ENCODE measurements at places on chromosomes 16 and 17.

DNA sequence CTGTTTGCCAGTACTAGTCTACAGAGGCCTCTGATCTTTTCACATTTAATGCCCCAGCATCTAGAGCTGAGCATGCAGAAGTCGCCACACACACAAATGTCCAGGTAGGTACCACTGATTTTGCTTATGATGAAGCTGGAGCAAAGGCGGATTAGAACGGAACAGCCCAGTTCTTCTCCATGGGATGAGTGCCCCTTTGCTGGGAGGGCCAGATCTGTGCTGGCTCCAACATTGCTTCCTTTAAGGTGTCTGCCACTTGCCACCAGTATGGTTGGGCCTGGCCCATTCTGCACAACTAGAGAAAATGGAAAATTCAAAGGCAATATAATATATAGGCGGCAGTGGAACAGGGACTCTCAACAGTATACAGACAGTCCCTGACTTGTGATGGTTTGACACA lies 2.2 kb upstream of the MNT start:
- no peak for DNase-seq

- no peak for DNase-seq
Measured at GRCh38 chr17:2174468-2175293, 119.8 kb downstream of the HIC1 start.

GRCh38 chr16:85376292-85377095 lies 236.6 kb upstream of the GSE1 start:
- no peak for DNase-seq

DNA sequence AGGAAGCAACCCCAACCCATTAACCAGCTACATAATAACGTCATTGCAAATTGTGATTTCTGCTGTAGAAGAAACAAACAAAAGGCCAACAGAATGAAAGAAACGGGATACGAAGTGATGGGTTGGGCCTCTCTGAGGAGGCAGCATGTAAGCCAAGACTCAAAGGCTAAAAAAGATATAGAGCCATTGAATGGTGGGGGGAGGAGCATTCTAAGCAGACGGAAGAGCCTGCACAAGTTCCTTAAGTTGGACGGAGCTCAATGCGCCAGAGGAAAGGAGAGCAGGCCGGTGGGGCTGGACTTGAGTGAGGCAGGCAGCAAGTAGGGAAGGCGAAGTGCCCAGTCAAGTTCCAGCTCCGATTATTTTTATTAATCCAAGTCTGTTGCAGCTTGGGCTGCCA lies 160.3 kb downstream of the SHISA9 start:
- no peak for DNase-seq

DNA sequence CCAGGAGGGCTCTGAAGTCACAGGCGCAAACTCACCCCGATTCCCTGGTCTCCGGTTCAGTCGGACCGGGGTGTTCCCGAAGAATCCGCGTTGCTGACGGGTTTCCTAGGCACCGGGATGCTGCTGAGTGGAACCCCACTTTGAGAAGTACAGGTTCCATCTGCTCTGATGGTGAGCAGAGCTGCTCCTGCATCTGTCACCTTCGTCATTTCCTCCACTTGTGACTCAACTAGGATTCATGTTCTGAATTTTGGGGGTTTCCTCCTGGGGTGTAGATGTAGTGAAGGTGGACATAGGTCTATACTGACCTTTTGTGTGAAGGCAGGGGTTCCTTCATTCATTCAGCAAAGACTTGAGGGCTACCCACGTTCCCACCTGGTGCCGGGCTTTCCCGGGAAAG lies 25.0 kb downstream of the LGALS3BP start:
- DNase-seq = no peak

DNA sequence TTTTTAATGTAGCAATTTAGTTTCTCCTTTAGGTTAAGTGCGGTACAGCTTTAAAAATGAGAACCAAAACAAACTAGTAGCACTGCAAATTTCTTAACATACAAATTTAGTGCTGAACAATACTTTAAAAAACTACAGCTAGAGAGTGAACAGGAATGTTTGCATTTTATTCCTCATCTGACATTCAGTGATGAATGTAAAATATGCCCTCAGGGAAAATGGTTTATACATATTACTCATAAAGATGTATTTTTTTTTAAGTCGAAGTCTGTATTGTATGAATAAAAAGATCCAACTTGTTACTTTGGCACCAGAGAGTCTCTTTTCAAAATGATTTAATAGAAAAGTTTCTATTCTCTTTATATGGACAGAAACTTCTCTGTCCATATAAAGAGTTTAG lies 96.8 kb downstream of the BRIP1 start:
- no peak for DNase-seq

DNA sequence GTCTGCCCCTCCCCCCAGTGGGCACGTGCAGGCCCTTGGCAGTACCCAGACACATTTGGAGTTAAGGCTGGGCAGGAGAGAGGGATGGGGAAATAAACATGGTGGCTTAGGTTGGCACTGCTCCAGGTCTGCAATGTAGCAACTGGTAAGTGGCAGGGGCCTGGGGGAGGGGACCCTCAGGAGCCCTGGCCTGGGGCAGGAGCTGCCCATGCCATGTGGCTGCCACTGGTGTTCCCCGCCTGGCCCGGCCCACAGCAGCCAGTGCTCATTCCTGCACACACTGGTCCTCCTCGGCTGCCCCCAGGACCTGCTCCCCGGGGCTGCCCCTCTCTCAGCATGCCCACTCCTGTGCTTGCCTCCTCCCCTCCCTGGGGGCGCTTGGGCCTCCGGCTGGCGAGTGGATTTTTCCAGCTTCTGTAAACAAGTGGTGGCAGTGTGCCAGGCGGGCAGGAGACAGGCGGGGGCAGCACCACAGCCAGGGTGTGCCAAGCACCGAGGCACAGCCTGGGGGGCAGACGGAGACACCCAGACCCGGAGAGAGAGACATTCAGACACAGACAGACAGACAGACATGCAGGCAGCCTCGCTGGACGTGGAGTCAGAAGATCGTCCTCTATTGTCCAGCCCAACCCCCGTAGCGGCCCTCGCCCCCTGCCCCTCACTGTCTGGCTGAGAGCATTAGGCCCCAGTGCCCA lies 9.4 kb downstream of the THRA start:
- DNase-seq = no peak

- no peak for DNase-seq
Measured at GRCh38 chr16:86798247-86799041, 220.1 kb downstream of the FOXL1 start.

DNA sequence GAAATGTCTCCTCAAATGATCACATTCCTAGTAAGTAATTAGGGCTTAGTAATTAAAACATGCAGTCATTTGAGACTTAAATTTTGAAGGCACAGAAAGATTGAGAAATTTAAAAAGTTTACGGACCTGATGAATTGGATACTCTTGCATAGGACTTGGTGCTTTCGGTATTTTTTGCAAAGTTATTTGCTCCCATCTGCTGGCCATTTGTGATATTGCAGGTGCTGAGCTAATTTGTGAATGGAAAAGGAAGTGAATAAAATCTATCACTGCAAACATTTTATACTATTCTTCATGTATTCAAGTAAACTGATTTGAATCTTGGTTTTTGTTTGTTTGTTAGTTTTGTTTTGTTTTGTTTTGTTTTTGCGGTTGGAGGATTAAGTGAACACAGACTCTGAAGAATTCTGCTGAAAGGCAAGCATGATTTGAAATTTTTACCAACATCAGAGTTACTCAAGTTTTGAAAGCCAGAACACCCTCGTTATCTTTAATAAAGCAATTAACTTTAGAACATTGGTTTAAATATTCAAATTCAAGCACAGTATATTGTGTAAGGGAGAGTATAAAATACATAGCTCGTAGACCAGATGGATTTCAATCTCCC lies 689.5 kb upstream of the RBFOX1 start:
- DNase-seq = no peak

DNA sequence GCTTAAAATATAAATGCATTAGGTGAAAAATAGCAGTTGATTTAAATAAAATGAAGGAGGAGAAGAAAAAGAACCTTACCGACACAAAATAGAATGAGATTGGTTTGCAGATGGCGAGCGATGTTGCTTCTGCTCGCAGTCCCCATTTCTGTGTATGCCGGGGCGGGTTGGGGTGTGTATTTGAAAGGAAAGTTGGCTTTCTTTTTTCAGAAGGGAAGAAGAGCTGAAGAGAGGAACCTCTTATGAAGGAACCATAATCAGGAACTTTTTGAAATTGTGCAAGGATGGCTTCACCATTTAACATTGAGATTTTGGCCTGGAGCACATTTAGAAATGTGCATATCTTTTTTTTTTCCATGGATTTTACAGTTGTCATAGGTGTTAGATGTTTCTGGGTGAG lies at the start of gene IGSF6:
IGSF6 (minus strand) TSS at position 156 of the 400 bp plus-strand sequence; CDS start at position 146, 10 bp downstream.
- DNase-seq = no peak

- DNase-seq = no peak
Measured at GRCh38 chr17:18959071-18959844, 7.3 kb downstream of the SLC5A10 start.

DNA sequence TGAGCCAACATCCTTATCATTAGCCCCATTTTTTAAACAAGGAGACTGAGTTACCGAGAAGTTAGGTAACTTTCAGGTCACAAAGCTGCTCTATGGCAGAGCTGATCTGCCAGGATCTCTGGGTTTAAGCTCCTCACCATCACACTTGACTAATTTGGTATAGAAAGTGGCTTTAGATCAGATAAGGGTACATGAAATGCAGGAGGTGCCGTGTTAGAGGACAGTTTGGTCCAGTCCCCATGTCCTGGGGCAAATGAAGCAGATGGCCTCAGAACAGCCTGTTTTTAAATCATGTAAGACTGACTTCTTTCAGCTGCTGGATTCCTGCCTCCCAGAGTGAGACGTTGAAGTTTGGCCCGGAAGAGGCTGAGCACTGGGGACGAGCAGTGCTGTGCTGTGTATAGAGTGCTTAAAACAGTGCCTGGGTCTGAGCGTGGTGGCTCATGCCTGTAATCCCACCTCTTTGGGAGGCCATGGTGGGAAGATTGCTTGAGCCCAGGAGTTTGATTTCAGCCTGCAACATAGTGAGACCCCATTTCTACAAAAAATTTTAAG lies 187.0 kb upstream of the CACNG3 start:
- no peak for DNase-seq

GRCh38 chr16:10959161-10959560 lies 14.8 kb downstream of the CLEC16A start:
- DNase-seq = no peak

- no peak for DNase-seq
Measured at GRCh38 chr16:80147026-80147655, 393.7 kb upstream of the DYNLRB2 start.

DNA sequence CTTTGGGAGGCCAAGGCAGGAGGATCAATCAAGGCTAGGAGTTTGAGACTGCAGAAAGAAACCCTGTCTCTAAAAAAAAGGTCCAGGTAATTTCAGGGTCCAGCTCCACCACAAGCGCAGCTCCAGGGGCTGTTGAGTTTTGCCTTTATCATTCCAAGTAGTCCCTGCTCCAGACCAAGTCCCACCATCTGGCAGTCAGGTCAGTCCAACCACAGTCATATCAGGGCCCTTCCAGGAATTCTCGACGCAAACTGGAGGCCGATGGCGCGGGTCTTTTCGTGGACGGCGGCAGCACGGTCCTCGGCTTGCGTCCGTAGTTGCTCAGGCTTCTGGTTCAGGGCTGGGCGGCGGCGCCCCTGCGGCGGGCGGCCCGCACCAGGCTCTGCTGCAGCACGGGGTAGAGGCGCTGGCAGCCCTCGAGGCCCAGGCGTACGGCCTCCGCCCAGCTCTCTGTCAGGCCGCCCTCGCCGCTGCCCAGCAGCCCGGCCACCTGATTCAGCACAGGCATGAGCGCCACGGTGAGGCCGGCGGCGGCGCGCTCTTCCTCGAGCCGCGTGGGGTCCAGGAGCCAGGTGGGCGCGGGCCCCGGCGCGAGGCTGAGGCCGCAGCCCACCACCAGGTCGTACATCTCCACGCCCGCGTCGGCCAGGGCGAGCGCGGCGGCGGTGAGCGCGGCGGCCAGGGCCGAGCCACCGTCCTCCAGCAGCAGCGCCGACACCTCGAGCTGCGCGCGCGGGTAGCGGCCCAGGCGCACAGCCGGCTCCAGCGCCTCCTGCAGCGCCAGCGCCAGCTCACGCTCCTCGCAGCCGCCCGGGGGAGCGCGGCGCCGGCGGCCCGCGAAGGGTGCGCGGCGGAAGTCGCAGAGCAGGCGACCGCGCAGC lies 752 bp downstream of the EXOSC6 start:
- no peak for DNase-seq

DNA sequence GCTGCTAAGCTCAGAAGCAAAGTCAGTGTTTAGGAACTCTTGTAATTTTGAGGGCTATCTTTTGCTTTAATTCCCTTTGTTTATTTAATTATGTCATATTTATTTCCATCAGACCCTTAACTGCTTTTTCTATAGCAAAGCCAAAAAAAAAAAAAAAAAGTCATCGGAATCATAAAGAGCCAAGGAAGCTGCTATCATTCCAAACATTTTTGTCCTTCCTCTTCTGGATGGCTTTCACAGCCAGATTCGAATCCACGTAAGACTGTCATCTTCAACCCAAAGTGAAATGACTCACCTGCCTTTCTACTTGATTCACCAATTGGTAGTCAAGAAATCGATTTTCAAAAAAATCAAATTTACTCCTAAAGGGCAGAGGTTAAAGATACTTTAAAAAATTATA lies 38.4 kb downstream of the WIPI1 start:
- no peak for DNase-seq

DNA sequence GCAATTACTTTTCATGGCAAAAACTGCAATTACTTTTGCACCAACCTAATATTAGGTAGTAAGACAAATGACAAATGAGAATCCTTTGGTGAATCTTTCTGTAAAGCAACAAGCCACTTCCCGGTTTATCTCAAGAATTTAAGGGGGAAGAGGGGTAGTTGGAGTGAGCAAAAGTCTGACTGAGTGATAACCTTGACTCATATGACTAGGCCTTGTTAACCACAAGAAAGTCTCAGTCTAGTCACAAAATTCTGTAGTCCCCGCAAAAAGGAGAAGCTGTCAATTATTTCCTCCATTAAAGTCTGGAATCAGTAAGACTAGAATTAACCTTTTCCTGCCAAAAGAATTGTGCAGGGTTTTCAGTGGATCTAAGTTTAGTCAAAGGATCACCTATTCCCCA lies 72.2 kb upstream of the GNAO1 start:
- DNase-seq = no peak

GRCh38 chr17:83195330-83196023 lies 116.1 kb downstream of the METRNL start:
- DNase-seq = no peak

GRCh38 chr17:10042589-10043244 lies 137.6 kb upstream of the RCVRN start:
- DNase-seq = no peak

- no peak for DNase-seq
Measured at GRCh38 chr16:65608455-65608854, 486.6 kb upstream of the CDH11 start.

DNA sequence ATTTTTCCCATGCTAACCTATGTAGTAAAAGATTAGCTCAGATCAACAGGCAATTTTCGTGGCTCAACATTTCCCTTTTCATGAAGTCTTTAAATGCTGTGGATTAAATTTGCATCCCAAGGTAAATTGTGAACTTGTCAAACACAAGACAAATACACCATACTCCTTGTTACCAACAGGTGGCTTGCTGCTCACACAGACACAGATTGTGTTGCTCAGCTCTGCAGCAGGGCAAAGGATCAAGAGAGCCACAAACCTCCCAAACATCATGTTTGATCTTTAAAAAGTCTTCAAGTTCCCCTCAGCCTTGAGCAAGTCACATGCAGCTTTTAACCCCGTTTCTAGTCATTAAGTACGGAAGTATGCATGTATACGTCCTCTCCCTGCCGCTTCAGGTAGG lies 119.6 kb upstream of the CNTNAP4 start:
- no peak for DNase-seq
